HuH-7.5 (cell line): ENCODE measurements at places on chromosomes 7 and 10.

DNA sequence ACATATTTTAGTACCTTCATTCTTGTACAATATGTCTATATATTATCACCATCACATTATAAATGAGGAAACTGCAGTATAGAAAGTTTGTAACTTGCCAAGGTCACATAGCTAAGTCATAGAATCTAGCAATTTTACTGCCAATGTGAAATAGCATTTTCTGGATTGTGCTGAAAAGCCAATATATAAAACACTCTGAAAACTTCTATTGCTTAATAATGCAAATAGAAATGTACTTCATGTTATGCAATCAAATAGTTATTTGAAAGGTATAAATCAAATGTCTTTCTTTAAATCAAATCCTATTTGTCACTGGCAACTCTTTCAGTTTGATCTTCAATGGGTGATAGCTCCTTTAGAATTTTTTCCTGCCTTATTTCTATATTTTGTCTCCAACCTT lies 129.5 kb downstream of the TMEM26 start:
- DNase-seq: no peak

GRCh38 chr7:70243443-70243842 lies 645.2 kb downstream of the AUTS2 start:
- no peak for DNase-seq

- DNase-seq: no peak
Observed at GRCh38 chr7:67393903-67394302, 397.3 kb downstream of the TYW1 start.

DNA sequence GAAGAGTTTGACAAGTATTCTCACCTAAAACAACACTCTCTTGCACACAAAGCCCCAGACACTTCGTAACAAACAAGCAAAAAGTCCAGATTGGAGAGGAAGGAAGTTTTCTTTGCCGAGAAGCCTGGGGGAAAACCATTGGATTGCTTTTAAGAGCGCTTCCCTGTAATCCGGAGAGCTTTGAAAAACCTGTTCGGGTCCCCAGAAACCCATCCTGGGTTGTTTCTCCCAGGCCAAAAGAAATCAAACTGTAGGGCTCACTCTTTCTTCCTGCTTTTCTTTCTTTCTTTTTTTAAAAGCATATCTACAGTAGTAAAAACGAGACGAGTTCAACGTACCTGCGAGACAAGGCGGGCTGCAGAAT lies 655 bp downstream of the SP8 start:
- no peak for DNase-seq

DNA sequence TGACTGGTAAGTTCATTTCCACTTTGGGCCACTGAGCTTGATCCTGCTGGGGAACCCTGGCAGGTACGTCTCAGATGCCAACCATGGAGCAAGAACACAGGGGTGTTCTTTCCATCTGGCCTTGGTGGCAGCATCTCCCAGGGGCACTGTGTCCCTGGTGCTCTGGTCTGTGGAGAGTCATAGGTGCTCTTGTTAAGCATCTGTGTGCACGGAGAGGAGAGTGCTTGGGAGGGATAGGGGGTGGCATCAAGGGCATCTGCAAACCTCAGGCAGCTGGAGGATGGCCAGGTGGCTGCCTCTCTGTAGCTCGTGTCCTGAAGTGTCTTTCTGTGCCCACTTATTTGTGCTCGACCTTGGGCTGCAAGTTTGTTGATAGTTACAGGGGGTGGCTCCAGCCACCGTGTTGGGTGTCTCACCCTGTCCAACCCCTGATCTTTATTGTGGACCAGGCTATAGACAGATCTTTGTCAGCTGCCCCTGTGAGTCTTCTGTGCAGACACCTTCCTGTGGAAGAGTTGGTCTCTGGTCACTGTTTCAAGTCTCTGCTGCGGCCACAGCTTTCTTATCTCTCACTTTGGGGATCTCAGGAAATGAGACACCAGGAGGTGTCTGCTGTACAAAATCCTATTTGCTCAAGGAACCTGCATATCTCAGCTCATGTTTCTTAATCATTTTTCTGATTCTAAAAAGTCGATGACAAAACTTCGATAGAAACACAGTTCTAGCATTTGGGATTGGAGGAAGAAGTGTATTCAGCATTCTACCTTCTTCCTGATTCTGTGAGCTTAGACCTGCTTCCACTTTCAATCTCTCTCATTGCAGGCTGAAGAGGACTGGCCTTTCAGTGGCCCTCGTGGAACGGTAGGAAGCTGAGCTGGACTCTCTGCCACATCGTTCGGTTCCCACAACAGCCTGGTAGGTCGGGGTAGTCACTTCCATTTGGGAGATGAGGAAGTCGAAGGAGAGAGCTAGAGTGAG lies 17.2 kb upstream of the GIMAP8 start:
- no peak for DNase-seq

GRCh38 chr10:62732841-62733653 lies 71.5 kb upstream of the ADO start:
- no peak for DNase-seq

DNA sequence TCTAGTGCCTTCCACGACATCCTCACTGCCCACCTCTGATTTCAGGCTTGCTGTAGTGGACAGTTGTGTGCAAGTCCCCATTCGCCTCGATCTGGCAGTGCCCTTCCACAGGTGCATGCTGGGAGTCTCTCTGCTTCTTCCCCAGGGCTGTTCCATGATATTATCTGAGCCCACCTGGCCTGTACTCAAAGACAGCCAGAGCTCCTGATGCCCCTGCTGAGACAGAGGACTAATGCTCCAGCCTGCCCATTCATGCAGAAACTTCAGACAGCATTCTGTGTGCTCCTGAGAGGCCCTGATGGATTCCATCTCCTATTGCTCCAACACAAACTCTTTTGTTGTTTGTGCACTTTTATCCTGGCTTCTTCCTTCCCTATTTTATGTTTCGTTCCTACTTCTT lies 164.8 kb upstream of the PRSS58 start:
- DNase-seq: no peak

DNA sequence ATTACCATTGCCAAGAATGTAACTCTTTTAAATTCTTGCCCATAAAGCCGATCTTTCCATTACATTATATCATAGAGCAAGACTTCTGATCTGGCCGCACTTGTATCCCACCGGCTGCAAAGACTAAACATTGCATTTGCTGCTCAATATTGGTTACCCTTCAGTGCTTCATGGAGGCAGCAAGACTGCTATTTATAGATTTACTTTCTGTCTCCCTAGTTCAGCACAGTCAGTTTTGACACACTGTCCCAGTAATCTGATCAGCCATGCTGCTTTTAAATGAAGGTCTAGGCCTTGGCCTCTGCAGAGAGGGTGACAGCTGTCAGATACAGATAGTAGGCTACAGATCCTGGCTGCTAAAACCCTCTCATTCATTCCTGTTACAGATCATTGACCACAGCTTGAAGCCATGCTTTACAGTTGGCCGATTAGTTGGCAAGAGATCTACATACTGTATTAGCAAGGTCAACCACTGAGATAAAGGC lies 562.6 kb upstream of the GALNT17 start:
- no peak for DNase-seq
